ENCODE measurements at places on chromosomes 7 and 10.
A peak's percentile ranks its signal among the peaks of the same experiment; 100 is the strongest.

DNA sequence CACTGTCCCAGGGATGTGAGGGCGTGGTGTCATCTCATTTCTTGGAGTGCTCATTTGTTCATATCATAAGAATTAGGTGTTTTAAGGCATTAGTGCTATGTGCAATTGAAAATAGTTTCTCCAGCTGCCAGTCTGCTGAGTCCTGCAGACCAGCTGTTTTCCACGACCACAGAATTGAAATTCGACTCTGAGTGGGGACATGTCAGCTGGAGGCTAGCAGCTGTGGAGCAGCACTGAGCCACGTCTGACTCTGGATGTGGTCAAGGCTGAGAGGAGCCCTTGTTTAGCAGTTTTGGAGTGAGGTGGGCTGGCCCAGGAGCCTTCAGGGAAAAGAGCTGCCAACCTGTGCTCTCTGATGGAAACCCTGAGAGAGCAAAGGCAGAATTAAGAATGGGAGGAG, 156.3 kb upstream of the GRB10 start:
- no peak for DNase-seq

GRCh38 chr7:80218723-80219122, 84.1 kb downstream of the GNAI1 start:
- peak; percentile 93 for DNase-seq

GRCh38 chr10:104197364-104197763, 34.8 kb downstream of the CFAP43 start:
- peak; percentile 45 for DNase-seq

DNA sequence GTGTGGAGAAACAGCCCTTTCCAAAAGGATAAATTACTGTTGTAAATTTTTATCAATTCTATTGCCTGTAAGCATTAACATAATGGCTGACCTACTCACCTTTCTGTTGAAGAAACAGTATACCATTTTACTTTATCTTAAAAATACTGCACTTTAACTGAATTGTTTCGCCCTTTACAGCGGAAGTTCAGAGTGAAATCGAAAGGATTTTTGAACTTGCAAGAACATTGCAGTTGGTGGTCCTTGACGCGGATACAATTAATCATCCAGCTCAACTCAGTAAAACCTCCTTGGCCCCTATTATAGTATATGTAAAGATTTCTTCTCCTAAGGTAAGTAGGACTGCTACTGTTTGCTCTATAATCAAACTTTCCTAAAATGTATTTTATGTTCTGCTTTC, 117.5 kb downstream of the NSUN6 start:
- DNase-seq = no peak

Data from foreskin keratinocyte (primary cell).